ENCODE measurements at places on chromosomes 11 and 22. TPM values are rescaled to one million over a fixed set of nuclear protein-coding genes. Genes with fewer than 3 reads are reported as not detected.

FOLR1 gene
- not detected for total RNA-seq

FAU gene
- 138 TPM for total RNA-seq

CCDC81 gene
- total RNA-seq: 4.2 TPM

STK33 gene
- total RNA-seq: 2.4 TPM

CCDC87 gene
- total RNA-seq: 0.56 TPM

CCDC73 gene
- not detected for total RNA-seq

CRYBB3 gene
- total RNA-seq: not detected

CASP4 gene
- 111 TPM for total RNA-seq

MGAT3 gene
- 1.3 TPM for total RNA-seq

MUC2 gene
- not detected for total RNA-seq

PATE4 gene
- not detected for total RNA-seq

KRTAP5-10 gene
- total RNA-seq: not detected

OR8G5 gene
- total RNA-seq: not detected

MYOD1 gene
- not detected for total RNA-seq
